Stimulated activated CD4-positive, alpha-beta T cell treated with anti-CD3 and anti-CD28 coated beads, Interleukin-1b, Interleukin-23, amount 100 ng/mL, for 48 hours (primary cell): ENCODE measurements at places on chromosomes 5 and 9.

DNA sequence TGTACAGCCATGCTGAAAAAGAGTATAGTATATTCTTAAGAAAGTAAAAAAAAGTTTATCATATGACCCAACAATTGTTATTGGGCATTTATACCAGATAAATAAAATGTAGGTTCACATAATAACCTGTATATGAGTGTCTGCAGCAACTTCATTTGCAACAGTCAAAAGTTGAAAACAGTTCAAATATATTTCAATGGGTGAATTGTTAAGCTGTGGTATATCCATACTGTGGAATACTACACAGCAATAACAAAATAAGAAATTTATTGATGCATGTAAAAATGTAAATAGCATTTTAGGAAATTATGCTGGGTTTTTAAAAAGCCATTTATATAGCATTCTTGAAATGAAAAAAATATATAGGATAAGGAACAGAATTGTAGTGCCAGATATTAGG lies 1420.1 kb upstream of the ACO1 start:
- DNase-seq, result no peak

DNA sequence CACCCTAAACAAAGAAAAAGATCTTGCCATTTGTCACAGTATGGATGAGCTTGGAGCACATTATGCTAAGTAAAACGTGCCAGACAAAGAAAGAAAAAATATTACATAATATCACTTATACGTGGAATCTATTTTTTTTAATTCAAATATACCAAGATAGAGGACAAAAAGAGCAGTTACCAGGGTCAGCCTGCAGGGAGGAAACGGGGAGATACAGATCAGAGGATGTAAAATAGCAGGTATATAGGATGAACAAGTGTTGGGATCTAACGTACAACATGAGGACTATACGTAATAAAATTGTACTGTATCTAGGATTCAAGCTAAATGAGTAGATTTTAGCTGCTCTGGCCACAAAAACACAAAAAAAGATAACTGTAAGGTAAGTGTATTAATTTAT lies 247.5 kb downstream of the TMEM161B start:
- DNase-seq, result no peak

- DNase-seq, result no peak
These were observed 34.8 kb upstream of the SHC3 start for GRCh38 chr9:89213396-89213880.

DNA sequence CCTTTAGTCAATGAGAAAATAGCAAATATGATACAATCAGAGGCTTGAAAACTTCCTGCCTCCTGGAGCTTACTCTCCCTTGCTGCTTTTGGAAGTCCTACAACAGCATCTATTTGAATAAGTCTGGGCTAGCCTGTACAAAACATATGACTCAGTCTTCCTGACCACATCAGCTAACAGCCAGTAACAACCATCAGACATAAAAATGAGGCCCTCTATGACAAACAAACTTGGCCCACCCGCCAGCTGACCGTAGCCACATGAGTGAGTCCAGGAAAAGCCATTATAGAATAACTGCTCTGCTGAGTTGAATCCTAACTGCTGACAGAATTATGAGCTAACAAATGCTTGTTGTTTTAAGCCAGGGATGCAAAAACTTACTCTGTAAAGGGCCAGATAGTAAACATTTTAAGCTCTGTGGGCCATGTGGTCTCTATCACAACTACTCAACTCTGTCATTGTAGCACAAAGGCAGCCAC lies 347.6 kb downstream of the PTPRD start:
- DNase-seq, result no peak

DNA sequence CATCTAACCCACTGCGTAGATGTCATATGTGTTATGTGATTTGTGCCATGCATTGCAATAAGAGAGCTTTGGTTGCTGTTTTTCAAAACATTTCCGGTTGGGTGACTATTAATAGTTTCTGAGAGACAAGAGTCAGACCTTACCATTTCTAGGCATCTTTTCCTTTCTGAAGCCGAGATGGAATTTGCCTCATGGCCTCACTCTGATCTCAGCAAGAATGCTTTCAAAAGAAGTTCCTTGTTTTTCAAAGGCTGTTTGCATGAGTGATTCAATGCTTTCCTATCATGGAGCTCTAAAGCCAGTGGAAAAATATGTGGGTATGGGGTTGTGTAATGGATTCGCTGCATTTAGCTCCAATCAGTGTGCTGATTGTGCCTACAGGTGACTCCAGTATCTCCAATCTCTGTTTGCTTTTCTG lies 203.1 kb upstream of the PPP1R2B start:
- no peak for DNase-seq
